ENCODE measurements at places on chromosomes 3 and 15. TPM values are rescaled to one million over a fixed set of nuclear protein-coding genes. Genes with fewer than 3 reads are reported as not detected.

DNA sequence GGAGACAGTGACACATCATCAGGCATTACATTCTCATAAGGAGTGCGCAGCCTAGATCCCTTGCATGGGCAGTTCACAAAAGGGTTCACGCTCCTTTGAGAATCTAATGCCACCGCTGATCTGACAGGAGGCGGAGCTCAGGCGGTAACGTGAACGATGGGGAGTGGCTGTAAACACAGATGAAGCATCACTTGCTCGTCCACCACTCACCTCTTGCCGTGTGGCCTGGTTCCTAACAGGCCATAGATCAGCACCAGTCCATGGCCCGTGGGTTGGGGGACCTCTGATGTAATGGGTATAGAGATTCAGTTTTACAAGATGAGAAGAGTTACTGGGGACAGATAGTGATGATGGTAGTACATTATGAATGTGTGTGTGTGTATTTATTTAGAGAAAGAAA, 63.0 kb downstream of the FRMD5 start:
- DNase-seq = no peak

GRCh38 chr3:119257654-119258410, 17.2 kb upstream of the B4GALT4 start:
- DNase-seq = no peak

The ABTB1 gene
- polyA plus RNA-seq = 36.5 TPM

The SLC22A13 gene
- not detected for polyA plus RNA-seq

GRCh38 chr15:46297766-46298165, 662.9 kb downstream of the SQOR start:
- DNase-seq = no peak

The ADCY5 gene
- polyA plus RNA-seq = 5.4 TPM

- DNase-seq = peak; percentile 89
Measured at GRCh38 chr15:25830844-25831451, 32.2 kb downstream of the ATP10A start.

DNA sequence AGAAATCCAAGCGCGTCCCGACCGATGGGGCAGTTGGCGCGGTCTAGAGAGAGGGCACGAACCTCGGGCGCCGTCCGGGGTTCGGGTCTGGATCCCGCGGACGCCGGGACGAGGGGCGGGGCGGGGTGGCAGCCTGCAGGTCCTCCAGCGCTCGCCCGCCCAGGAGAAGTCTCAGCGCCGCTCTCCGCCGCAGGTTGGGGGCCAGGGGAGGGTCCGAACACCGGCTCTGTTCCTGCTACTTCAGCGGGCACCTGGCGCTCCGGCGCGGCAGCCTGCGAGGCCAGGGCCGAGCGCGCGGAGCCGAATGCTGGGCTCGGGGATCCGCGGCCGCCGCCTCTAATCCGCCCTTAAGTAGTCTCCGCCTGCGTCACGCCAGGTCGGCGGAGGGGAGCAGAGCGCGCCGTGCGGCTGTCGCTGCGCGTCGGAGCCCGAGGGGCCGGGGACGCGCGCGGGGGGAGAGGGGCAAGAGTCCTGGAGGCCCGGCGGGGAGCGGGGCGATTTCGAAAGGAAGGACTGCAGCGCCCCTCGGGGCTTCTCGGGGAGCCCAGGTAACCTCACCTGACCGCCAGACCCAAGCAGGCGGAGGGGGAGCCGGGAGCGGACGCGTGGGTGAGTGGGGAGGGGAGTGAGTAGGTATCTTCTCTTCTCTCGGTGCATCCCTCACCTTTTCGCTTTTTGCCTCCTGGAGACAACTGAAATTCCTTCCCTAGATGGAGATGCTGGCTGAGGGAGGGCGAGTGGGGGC, at the start of gene GJD2:
Gene GJD2, minus strand, starts transcription at position 325 of the 745 bp plus-strand sequence. CDS start 510 bp downstream, outside the sequence.
- DNase-seq = no peak

The FGF12 gene
- 1.2 TPM for polyA plus RNA-seq

GRCh38 chr15:78319588-78319987, 20.2 kb upstream of the SKIC8 start:
- DNase-seq = no peak

The TMEM212 gene
- polyA plus RNA-seq = not detected

DNA sequence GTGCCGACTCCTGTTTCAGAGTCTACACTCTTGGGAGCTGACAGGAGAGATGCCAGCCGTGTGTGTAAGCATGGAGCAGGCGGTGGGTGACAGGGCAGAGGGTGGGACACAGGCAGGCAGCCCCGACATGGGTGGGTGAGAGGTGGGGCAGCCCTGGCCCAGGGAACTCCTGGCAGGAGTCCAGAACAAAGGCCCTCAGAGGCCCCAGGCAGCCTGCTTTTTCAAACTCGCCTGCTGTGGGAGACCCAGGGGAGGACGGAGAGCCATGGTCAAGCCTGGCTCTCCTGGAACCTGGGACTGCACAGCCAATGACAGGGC, 29.3 kb upstream of the SLC41A3 start:
- DNase-seq = peak; percentile 50

The LINGO1 gene
- polyA plus RNA-seq = under 0.01 TPM

DNA sequence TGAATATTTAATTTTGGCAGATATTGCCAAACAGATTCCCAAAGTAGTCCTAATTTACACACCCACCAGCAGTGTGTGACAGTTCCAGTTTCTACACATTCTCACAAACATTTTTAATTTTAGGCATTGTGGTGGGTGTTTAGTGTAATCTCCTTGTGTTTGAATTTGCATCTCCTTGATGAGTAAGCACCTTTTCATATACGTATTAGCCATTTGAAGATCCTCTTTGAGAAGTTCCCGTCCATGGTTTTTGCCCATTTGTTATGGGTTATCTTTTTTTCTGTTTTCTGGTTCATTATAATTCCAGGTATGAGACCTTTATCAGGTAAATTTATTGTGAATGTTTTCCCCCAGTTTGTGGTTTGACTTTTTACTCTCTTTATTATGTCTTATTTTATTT, 2.3 kb upstream of the TM4SF19 start:
- no peak for DNase-seq

GRCh38 chr15:80852676-80853075, 73.5 kb downstream of the CEMIP start:
- no peak for DNase-seq

The DTWD1 gene
- 10.7 TPM for polyA plus RNA-seq

DNA sequence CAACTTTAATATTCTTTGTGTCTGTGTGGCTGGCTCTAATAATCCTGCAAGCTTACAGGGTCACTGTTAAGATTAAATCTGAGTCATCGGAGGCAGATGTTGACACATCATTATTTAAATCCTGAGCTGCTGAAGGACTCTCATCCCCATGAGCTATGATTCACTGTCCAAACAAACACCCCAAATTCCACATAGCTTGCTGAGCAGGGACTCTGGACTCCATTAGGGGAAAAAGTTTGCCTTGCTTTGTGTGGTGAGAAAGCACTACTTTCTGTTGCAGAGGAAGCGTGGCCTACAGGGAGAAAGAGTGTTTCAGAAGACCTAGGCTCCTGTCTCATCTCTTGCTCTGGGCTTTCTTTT, 213.7 kb downstream of the PDCD6IP start:
- DNase-seq = no peak

GRCh38 chr15:60530653-60531052, 51.7 kb upstream of the ICE2 start:
- DNase-seq = no peak

DNA sequence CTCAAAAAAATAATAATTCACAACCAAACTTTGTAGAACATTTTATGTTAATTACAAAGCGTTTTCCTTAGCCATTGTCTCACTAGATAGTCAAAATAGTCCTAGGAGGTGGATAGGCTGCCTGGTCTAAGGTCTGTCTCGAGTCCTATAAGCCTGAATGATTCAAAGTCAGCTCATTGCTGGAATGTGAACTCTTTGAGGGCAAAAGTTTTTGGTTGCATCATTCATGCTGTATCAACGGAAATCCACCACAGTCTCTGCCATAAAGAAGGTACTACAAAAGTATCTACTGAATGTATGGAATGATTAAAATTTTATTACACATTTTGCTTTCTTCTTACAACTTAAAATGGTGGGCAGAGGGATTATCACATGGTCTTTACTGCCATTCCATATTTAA, 387.3 kb upstream of the RARB start:
- no peak for DNase-seq

The CLDND1 gene
- 38.0 TPM for polyA plus RNA-seq

The SH2D7 gene
- polyA plus RNA-seq = 2.5 TPM

DNA sequence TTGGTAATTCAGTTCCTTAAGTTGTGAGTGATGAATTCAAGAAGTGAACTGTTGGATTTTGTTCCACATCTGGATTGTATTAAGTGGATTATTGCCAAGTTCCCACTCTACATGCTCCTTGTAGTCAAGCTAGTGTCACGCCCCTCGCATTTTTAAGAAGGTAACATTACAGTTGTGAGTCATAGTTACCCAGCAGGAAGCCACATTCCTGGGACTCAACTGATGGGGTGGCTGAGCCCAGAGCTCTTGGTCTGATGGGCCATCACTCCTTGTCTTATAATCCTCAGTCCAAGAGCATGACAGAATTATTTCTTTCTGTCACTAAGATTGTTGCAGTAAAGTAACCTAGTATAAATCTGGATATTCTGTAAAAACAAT, 102.7 kb downstream of the PTPRG start:
- DNase-seq = no peak

The AQP9 gene
- 0.54 TPM for polyA plus RNA-seq

- no peak for DNase-seq
Measured at GRCh38 chr3:129009266-129009665, 8.2 kb downstream of the EFCC1 start.

The CHL1 gene
- polyA plus RNA-seq = 1.2 TPM

DNA sequence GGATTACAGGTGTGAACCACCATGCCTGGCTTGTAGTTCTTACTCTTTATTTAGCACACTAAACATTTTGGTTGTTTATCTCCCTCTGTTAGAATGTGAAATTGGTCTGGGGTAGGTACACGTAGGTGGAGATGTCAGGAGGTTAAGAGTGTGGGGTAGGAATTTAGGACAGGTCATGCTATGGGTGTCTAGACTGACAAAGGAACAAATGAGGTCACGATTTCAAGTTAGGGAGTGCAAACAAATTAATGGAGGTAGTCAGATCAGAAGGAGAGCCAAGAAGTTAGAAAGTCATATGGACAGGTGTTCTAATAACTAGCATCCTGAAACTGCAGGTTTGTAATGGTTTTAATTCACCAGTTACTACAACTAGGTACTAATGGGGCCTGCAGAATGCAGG, 19.8 kb downstream of the CDV3 start:
- DNase-seq = no peak

The ALCAM gene
- polyA plus RNA-seq = 11.7 TPM

The ABHD17C gene
- 174 TPM for polyA plus RNA-seq

The ZSCAN29 gene
- 6.0 TPM for polyA plus RNA-seq

GRCh38 chr3:111073218-111073617, 1.6 kb downstream of the NECTIN3 start:
- DNase-seq = no peak

The ZBTB47 gene
- 9.5 TPM for polyA plus RNA-seq

DNA sequence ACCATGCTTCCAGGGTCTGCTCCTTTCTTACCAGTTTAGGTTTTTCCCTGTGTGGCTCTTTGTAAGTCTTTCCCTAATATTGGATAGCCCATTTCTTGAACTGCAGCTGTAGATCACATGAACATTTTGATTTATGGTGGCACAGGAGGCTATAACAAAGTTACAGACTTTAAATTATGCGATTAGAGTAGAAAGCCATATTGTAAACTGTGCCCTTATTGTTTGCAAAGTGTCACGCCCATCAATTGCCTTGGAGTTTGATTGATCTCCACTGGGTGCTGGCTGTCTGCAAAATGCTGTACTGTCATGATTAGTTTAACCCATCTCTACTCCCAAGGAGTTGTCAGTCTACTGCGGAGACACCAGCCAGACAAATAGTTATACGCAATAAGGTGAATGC, 110.3 kb downstream of the CACNA2D3 start:
- no peak for DNase-seq

DNA sequence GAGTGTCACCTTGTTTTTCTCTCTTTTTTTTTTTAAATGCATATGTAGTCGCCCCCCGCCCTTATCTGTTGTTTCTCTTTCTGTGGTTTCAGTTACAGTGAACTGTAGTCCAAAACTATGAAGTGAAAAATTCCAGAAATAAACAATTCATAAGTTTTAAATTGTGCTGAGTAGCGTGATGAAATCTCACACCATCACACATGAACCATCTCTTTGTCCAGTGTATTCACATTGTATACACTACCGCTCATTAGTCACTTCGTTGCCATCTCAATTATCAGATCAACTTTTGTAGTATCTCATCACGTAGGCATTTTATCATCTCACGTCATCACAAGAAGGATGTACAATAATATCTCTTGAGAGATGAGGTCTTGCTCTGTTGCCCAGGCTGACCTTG, 62.5 kb upstream of the MLF1 start:
- DNase-seq = no peak

- no peak for DNase-seq
Measured at GRCh38 chr15:36953346-36953745, 147.0 kb downstream of the MEIS2 start.

The STRA6 gene
- not detected for polyA plus RNA-seq

DNA sequence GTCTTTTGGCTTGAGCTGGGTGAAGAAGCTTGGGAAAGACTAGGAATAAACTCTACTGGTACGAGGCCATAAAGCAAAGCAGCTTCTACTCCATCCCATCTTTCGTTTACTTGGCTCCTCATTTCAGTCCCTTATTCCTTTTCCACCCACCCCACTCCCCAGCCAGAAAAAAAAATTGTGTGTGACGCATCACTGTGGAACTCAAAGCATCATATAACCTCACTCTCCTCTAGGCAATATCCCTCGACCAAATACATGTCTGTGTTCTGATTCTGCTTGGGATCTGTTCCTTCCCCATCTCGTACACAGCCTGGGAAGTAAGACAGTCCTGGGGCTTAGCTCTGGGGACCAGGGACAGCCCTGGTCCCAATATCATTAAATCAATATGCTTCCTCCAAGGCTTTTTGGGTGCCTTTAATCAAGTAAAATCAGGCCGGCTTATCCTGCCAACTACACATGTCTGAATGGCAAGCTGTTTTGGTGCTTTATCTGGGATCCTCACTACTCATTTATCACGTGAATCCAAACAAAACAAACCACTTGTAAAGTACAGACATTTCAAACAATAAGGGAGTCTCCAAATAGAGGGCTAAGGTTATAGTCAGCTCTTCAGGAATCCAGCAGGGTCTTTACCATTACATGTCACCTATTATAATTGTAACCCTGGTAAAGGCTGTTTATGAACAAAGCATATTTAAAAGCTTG, 74.9 kb upstream of the ZBED2 start:
- no peak for DNase-seq

DNA sequence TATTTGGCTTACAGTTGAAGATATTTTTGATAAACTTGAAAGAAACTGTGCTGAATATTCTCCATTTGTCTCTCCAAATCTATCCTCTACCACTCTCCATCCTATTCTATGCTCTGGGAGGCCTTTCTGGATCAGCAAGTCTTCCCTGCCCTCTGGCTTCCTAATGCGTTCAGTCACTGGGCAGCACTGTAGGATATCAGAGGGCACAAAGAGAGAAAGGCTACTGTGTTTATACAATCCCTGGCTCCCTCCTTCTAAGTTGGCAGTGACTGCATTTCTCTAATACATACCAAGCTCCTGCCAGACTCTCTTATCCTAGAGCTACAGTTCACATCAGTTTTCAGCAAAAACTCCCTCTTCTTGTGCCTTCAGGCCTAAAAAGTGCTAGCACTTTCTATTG, 102.1 kb upstream of the FHIT start:
- DNase-seq = no peak

The SPTSSB gene
- polyA plus RNA-seq = 6.0 TPM
